Renal cortex interstitium (tissue), 15 donors: ENCODE measurements at places on chromosomes 1 and 21. TPM values are rescaled to one million over a fixed set of nuclear protein-coding genes. Genes with fewer than 3 reads are reported as not detected.

Gene CLCC1
- polyA plus RNA-seq: 38.8 TPM

Gene LCE1D
- not detected for polyA plus RNA-seq

Gene KIAA1614
- polyA plus RNA-seq: 5.8 TPM

Gene TUT4
- polyA plus RNA-seq: 113 TPM

Gene OR2M4
- 0.03 TPM for polyA plus RNA-seq

Gene RGSL1
- not detected for polyA plus RNA-seq

DNA sequence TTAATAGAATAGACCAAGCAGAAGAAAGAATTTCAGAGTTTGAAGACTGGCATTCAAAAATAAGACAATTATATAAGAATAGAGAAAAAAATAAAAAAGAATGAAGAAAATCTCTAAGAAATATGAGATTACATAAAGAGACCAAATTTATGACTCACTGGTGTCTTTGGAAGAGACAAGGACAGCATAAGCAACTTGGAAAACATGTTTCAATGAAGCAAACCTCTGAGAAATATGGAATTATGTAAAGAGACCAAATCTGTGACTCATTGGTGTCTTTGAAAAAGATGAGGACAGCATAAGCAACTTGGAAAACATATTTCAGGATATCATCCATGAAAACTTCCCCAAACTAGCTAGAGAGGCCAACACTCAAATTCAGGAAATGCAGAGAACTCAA is 60.4 kb upstream of the LYPLAL1 start:
- no peak for DNase-seq

- DNase-seq: no peak
Observed at GRCh38 chr1:147491098-147491497, 50.2 kb upstream of the BCL9 start.

- DNase-seq: no peak
Observed at GRCh38 chr1:59776960-59777852, 37.5 kb upstream of the HOOK1 start.

- DNase-seq: no peak
Observed at GRCh38 chr1:145997016-145997717, 788 bp upstream of the TXNIP start.

- DNase-seq: no peak
Observed at GRCh38 chr1:39733161-39733560, 5.5 kb upstream of the PPIE start.

GRCh38 chr1:100308777-100309176 is 42.8 kb downstream of the RTCA start:
- DNase-seq: no peak

DNA sequence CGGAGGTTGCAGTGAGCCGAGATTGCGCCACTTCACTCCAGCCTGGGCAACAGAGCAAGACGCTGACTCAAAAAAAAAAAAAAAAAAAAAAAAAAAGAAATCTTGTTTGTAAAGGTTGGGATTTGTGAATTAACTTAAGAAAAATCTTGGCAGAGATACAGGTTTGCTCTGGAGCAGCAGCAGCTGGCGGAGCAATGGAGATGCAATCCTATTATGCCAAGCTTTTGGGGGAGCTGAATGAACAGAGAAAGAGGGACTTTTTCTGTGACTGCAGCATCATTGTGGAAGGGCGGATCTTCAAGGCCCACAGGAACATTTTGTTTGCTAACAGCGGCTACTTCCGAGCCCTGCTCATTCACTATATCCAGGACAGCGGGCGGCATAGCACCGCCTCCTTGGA is 5.6 kb downstream of the ZBTB8B start:
- no peak for DNase-seq

- DNase-seq: no peak
Observed at GRCh38 chr1:31785947-31786290, 21.8 kb upstream of the ADGRB2 start.

DNA sequence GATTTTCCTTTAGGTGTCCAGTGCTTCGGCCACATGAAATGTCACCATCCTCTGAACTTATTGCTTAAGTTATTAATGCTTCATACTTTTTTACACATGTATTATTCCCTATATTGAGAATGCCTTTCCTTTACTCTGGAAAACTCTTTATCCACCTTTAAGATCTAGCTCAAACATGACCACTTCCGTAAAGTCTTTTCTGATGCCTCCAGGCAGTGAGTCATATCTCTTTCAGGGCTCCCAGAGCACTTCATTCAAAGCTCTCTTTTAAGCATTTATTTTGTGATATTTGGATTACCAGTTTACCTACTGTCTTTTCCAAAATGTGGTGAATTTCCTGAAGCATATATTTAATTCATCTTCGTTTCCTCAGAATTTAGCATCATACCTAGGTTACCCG is 178.9 kb downstream of the HS2ST1 start:
- no peak for DNase-seq

DNA sequence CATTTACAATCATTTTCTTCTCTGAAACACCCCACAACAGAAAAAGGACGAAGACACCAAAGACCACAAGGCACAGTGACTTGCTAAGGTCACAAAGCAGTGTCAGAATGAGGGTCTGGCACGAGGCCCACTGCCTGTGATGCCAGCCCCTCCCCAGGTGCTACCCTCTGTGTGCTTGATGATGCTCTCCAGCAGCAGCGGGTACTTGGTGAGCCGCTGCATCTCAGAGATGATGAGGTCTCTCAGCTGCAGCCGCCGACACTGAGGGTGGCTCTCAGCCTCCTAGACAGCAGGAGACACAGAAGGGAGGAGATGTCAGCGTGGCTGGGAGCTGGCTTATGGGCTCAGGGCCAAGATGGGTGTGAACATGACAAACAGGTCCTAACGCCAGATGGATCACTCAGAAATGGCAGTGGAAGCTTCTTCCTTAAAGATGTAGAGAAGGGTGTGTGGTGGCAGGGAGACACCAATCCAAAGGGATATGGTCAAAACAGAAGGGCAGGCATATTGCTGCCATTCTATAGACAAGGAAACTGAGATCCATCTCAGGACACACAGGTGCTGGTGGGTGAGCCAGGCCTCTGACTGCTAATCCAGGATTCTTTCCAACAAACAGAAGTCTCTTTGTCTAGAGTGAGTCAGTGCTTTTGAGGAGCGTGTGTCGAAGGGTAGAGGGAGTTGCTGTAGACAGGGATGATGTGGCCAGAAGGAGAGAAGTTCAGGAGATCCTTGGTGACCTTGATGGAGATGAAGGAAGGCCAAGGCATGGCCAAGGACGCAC is 25.6 kb downstream of the LRRC71 start:
- DNase-seq: no peak

GRCh38 chr1:210525716-210526454 is 197.2 kb downstream of the HHAT start:
- no peak for DNase-seq

DNA sequence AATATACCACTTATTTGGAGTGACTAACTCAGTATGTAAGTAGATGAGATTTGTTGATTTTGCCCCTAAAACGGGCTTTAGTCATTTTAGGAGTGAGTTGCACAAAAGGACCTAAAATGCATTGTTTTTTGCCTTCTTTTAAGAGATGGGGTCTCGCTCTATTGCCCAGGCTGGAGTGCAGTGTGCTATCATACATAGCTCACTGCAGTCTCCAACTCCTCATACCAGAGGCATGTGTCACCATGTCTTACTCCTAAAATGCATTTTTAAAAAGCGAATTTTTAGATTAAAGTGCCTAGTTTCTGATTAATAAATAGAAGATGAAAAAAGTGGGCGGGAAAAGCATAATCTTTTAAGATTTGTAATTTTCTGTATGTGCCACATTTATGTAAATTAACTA is 11.5 kb upstream of the NEXN start:
- DNase-seq: no peak

DNA sequence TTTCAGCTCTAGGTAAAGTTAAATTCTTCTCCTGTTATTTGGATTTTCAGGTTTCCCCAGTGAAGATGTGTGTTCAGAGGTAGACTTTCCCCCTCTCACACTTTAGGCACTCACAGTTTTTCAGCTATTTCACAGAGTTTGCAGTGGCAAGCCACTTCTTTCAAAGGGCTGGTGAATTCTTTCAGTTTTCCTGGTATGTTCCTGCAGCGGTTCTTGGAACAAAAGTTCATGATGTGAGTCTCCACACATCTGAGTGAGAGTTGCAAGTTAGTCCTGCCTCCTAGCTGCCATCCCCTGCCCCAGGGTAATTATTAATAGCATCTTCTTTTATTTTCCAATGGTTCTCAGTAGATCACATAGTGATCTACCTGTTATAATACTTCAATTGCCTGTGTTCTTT is 27.3 kb upstream of the CD84 start:
- no peak for DNase-seq

DNA sequence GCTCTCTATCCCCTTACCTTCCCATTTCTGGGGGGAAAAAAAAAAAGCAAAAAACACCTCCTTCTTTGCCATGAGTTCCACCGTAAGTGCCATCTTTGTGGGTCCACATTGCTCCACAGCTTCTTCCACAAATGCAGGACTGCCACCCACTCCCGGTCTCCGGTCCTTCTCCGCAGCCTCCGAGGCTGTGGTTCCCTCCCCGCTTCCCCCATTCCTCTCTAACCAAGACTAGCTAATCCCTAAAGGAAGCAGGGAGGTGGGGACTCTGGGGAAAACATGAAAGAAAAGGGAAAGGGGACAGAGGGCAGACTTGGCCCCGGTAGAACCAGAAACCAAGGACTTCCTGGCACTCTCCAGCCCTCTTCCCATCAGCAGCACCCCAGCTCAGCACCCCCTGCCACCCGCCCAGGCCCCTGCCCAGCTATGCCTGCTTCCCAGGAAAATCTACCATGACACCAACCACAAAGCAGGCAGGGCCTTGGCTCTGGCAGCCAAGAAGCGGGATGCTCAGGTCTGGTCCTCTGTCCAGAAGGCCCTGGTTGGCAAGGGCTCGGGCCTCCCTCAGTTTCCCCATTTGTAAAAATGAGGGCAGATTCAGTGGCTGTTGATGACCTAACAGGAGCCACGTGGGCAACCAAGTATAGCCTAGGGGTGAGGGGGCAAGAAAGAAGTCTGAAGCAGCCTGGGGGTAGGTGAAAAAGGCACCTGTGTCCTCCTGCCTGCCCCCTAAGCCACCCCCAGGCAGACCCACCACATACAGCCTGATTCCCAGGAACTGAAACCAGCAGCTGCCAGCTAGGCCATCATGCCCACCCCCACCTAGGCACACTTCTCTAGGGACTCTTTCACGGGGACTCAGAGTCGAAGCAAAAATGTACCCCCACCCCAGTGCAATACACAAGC is 2.5 kb downstream of the EPHA2 start:
- DNase-seq: no peak
